ENCODE measurements at places on chromosomes 16 and 17.

DNA sequence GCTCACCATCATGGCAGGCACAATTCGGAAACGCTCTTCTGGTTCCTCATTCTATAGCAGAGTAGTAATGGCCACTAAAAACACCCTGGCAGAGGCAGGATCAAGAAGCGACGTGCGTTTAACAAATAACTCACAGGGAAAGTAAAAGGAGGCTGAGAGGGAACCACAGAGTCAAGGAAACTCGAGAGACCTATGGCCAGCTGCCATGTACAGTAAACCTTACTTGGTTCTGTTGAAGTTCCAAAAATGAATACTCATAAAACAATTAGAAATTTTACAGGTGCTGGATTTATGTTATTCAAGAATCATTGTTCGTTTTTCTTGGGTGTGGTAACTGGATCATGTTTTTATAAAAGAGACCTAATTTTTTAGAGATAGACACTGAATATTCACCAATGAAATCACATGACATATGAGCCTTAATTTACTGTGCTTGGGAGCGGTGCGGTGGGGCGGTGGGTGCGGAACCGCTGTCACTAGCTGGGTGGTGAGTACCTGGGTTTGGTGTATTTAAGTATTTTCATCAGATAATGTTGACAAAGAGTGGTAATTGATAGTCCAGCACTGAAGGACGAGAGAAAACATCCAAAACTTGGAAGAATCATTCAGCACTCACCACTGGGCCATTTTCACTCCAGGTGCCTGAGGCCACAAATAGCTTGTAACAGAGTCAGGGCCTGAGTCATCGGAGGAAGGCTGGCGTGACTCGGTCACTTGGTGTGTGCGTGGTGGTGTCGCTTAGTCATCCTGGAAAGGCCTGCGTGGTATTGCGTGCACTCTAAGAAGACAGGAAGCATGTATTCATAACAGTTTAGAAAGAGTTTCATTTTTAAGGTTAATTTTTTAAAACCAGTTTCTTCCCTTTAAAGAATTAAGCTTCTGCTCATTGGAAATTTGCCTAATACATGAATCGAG, 135.4 kb upstream of the CHMP6 start:
- DNase-seq: no peak

GRCh38 chr17:72942579-72942978, 149.9 kb downstream of the SLC39A11 start:
- DNase-seq: no peak

DNA sequence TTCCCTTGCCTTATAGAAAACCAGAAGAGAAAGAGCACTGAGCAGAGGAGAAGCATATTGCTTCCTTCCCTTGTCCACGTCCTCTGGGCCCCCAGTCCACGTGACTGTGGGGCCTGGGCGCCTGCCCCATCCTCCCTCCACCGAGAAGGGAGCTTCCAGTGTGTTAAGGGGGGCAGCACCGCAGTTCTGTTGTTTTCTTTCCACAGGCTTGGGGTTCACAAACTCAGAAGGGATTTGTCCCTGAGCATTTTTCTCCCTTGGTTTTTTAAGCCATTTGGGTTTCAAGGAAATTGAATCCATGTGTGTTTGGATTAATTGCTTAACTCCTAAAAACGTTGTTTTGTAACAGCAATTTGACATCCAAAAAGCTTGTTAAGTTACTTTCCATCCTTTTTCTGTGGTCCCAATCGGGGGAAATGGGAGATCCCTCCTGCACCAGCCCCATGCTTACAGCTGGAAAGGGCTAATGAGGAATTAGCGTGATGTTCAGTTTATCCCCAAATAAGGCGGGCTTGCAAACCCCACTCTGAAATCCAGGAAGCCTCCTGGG, 347.5 kb upstream of the TNRC6C start:
- DNase-seq: no peak

GRCh38 chr17:40993839-40994238, at the start of gene KRTAP3-3:
KRTAP3-3 (minus strand) TSS chr17:40994164; CDS start chr17:40994097, 67 bp downstream.
- DNase-seq: no peak

DNA sequence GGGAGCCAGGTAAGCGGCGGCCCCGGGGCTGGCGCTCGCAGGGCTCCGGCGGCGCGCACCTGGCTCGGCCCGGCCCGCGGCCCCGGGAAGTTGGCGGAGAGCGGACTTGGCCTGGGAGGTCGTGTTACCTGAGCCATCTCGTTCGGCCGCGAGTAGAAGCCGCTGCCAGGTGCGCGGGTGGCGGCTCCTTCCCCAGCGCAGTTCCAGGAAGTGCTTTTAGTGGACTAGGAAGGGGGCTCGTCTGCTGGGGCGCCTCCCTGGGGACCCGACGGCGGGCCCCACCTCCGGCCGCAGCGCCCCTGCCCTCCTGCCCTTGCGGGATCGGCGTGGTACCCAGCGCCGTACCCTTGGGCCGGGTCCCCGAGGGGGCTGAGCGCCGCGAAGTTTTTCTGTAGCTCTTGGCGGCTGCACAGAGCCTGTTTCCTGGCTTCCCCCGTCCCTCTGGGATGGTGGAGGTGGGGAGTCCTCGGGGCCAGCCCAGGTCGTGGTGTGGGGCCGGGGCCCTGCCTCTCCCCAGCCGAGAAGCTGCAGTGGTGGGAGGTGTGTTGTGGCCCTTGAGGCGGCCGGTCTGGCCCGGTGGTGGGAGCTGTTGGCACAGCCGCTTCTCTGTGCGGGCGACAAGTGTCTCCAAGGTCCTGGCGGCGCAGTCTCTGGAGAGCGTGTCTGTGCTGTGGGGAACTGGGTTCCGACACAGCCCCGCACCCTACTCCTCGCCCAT, 96.9 kb downstream of the RAB11FIP4 start:
- DNase-seq: no peak

DNA sequence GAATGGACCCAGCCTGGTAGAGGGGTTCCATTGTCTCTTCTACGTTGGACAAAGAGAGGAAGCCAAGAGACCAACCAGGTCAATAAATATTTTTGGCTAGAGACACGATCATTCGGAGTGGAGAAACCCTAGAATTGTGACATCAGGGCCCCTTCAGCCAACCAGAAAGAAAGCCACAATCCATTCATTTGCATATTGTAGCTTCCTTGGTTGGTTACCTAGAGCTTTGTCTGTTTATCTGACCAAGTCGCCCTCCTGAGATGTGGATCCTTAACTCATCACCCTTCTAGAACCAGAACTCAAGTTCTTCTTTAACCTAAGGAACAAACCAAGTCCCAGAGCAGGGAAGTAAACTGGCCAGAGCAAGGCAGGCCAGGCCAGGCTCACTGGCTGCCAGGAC, at the start of gene CCDC182:
Gene CCDC182 (minus strand): TSS at position 58 of the 400 bp plus-strand sequence. CDS start 27 bp downstream, at position 31.
- no peak for DNase-seq

DNA sequence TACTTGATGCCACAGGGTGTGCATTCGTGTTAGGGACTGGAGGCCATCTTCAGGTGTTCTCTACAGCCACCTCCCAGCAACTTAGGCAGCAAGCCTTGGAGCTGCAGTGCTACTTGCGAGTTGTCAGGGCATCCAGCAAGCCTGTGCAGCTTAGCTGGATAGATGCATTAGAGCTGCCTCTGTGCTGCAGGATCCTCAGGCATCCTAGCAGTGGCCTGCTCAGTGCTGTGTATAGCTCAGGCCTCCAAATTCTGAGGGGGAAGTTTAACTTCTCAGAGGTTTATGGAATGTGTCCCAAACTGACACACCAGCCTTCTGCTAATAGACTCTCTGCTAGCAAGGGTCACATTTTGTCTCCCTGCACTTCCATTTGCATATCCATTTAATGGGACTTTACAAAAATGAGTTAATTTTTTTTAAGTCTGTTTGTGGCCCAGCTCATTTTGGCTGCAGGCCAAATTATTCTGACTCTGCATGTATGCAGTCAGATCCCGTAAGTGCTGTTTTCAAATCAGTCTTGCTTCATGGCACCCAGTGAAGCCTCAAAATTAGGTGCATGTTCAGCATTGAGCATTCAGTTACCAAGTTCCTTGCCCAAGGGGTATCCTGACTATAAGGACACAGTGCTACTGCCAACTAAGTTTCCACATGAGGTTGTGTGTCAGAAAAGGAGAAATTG, 6.8 kb downstream of the GABARAPL2 start:
- DNase-seq: no peak

- DNase-seq: no peak
Observed at GRCh38 chr16:82682767-82683166, 56.0 kb downstream of the CDH13 start.

- DNase-seq: no peak
Observed at GRCh38 chr17:76642032-76642561, 1.5 kb downstream of the ST6GALNAC1 start.

GRCh38 chr16:87063543-87063942, 253.6 kb downstream of the C16orf95 start:
- DNase-seq: no peak

DNA sequence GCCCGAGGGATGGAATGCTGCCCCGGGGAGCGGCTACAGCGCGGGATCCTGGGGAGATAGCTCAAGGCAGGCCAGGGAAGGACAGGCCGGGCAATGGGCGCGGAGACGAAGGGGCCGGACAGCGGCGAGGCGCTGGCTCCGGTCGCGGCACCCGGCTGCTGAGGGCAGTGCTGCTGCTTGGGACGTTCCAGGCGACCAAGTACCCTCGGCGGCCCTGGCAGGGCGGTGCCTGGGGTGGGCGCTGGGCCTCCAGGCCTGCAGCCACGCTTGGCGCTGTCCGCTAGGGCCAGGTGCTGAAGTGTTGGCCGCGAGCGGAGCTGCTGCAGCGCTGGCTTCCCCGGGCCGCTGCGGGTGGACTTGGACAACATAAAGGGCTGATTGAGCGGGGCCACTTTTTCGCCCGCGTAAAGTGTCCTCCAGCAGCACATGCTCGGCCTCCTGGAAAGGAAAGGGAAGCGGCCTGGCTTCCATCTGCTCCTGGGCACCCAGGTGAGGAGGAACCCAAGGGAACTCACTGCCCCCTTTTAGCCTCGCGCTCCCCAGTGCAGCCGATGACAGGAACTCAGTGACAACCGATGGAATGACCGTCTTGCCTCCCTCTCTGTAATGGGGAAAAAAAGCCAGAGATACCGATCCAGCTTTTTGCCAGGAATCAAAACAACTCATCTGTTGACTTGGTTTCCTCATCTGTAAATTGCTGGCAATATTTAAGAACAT, 23.7 kb downstream of the CLEC3A start:
- no peak for DNase-seq

GRCh38 chr16:68381363-68381724, 67.0 kb downstream of the SMPD3 start:
- DNase-seq: no peak

DNA sequence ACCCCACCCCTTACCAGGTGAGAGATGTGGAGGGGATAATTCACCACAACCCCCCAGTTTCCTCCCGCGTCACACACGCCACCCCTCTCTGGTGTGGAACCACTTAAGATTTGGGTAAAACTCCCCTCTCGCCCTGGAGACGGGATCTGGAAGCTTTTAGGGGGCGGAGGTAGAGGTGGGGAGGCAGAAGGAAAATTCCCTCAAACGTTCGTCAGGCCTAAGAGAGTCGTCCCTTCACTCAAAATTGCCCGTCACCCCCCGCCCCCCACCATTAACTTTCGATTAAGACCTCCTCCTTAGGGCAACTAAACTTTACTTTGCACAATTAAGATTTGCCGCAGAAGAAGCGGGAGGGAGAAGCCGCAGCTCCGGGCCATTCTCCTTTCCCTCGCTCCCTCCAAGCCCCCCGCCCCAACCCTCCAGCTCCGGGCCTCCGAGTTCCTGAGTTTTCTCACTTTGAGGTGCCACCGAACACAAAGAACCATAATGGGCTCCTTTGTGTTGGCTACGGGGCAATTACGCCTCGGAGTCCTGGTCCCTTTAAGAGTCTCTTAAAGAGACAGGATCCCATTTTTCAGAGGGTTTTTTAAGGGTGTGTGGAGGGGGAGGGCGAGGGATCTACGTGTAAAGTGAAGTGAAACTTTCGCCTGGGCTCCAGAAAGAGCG, 985 bp upstream of the FZD2 start:
- DNase-seq: no peak

DNA sequence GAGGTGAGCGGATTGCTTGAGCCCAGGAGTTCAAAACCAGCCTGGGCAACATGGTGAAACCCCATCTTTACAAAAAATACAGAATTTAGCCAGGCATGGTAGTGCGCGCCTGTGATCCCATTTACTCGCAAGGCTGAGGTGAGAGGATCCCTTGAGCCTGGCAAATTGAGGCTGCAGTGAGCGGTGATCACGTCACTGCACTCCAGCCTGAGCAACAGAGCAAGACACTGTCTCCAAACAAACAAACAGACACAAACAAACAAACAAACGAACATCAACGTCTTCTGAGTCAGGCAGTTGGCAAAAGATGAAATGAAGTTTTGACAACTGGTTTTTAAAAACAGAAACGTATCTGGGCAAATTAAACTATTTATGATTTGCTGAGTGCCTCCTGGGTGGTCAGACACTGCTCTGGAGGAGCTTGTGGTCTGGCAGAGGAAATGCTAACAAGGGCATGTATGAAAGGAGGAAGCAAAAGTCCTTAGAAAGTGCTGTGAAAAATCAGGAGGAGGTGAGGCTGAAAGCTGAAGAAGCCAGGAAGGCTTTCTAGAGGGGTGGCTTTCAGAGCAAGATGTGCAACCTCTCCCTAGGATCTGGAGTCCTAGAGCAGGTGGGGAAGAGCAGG, 10.2 kb upstream of the KRT20 start:
- DNase-seq: no peak

DNA sequence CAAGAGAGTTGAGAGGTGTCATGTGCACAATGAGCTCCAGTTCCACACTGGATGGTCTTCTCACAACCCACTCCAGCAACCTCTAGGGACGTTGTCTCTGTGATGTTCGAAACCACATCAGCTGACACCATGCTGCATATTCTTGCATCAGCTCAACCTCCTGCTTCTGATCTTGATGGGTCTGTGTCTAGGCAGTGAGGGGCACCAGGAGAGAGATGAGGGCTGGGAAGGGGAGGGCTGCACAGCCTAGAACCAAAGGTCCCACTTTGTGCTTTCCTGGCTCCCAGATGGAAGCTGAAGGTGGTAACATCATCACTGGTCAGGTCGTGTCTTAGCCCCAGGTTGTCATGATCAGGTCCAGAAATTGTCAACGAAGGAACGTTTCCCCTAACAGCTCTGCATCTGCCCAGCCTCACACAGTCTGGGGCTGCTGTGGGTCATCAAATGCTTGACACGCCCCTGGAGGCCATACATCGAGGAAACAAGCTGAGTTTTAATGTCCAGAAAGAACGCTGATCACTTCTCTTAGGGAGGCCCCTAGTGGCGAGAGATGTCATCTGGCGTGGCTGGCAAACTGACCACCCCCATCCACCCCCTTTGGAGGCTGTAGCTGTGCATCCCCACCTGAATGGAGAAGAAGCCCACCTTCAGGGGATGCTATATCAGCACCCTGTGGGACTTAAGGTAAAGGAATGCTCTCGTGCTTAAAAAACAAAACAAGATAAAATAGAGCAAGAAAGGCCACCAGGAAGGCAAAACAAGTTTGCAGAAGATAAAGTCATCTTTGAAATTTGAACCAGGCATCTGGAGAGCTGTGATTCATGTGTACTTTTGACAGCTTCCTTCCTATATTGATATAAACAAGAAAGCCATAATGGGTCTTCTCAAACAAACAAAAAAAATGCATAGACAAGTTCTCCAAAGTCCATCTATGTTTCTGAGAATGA, 58.3 kb downstream of the WIPI1 start:
- DNase-seq: no peak

DNA sequence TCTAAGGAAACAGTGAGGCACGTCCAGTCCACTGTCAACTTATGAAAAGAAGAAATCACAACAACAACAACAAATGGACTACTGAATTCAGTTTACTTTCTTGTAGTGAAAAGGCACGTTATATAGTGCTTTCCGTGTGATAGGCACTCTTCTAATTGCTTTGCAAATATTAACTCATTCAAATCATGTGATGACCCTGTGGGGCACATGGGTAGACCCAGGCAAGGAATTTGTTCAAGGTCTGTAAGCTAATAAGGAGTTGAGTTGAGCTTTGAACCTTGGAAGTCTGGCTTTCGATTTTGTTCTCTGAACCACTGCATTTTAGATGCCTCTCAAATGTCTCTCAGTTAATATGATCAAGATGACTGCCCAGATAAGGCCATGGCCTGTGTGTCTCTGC, 295.1 kb upstream of the RBFOX1 start:
- DNase-seq: no peak

GRCh38 chr16:21125191-21125590, 25.5 kb downstream of the DNAH3 start:
- no peak for DNase-seq
